ENCODE measurements at places on chromosomes 16 and 17.
A peak's percentile ranks its signal among the peaks of the same experiment; 100 is the strongest.

DNA sequence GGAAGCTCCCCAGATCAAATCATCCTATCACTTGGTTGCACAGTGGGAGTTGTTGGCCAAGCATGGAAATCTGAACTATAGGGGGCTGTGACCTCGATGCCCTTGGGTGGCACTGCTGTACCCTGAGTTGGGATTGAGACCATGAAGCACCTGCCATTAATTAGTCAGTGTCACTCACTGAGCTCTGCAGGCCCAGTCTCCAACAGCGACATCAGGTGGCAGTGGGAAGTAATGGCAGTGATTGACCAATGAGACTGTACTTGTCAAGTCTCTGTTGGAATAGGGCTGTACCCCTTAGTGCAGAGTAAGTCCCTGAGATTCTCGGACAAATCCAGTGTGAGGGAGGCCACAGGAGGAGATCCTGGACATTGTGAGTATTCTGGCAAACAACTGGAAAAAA, 118.0 kb upstream of the RPL38 start:
- no peak for DNase-seq

- DNase-seq, result no peak
Measured at GRCh38 chr17:60318326-60318725, 73.6 kb downstream of the USP32 start.

GRCh38 chr17:28726627-28727491, 826 bp upstream of the TLCD1 start:
- peak; percentile 85 for DNase-seq

DNA sequence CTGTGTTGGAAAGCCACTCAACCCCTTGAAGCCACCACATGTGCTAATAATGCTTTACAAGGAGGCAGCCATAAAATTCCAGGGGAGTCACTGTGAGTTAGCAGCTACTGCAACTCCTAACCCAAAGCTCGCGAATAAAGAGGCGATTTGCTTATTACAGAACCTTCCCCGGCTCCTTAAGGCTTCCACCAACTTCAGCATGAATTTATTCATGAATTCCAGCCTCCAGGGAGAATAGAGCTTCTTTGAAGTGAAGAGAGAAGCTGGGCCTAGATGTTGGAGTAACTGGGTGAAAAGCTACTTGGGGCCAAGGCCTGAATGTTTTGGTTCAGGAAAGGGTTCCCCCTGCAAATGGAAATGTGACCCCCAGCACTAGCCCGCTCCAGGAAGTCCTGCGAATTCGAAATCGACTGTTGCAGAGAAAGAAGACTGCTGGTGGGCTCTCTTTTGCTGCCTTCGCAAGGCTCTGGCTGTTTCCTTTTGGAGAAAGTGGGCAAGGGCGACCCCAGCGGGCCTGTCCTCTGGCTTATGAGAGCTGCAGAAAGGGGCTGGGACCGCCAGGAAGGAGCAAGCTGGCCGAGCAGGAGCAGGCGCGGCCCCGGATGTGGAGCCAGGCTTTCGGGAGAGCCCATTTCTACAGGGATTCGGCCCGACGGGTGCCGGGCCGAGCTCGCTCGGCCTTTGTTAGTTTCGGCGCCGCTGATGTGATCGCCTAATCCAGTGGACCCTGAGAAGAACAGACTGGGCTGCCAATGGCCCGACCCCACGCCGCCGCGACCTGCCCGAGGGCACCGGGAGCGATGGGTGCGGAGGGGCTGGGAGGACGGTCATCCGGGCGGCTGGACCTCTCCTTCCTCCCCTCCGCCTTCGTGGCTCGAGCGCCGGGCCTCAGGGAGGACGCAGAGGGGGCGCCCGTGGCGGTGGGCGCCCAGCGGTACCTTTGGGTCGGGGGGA, 7.6 kb downstream of the CBX8 start:
- DNase-seq, result no peak

- DNase-seq, result no peak
Measured at GRCh38 chr17:70896843-70897242, 727.5 kb downstream of the KCNJ2 start.

GRCh38 chr16:23181506-23181905, 1.0 kb upstream of the SCNN1G start:
- DNase-seq, result no peak

GRCh38 chr17:7437950-7438614, 1.2 kb upstream of the FGF11 start:
- DNase-seq, result no peak

- no peak for DNase-seq
Measured at GRCh38 chr17:2040942-2041560, 771 bp upstream of the OVCA2 start.

GRCh38 chr17:15267996-15268395, 2.9 kb upstream of the PMP22 start:
- DNase-seq, result no peak

DNA sequence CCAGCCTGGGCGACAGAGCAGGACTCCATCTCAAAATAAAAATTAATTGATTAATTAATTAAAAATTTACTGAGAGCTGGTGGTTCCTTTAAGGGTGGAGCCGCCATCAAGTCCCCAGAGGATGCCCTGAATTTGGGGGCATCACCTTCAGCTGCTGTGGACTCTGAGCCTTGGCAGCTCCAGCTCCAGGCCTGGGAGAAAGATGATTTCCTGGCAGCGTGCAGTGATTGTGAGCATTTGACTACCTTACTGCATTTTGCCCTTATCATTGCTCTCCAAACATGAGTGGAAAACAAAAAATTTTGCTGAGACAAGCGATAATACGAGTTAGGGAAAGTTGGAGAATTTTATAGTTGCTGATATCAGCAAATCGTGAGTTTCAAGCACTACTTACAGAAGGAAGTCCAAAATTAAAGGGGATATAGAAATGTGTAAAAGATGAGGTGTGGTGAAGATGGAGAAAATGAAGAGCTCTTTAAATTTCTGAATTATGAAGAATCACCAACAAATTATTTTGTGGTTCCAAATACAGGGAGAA, 2.6 kb upstream of the ITGAD start:
- DNase-seq, result no peak

DNA sequence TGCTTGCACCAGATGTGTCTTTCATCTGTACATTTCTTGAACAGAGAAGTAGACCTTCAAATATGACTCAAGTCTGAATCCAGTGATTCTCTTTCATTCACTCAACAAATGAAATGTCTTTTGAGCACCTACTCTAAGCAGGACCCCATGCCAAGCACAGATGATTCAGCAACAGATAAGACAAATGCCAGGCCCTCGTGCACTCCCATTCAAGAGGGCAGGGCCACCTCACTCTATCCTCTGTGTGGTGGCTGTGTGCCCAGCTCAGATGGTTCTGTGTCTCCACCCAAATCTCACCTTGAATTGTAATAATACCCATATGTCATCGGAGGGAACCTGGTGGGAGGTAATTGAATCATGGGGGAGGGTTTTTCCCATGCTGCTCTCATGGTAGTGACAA, 74.1 kb upstream of the NKD1 start:
- DNase-seq, result peak; percentile 22

GRCh38 chr17:44982113-44982702, 14.1 kb upstream of the C1QL1 start:
- DNase-seq, result no peak

DNA sequence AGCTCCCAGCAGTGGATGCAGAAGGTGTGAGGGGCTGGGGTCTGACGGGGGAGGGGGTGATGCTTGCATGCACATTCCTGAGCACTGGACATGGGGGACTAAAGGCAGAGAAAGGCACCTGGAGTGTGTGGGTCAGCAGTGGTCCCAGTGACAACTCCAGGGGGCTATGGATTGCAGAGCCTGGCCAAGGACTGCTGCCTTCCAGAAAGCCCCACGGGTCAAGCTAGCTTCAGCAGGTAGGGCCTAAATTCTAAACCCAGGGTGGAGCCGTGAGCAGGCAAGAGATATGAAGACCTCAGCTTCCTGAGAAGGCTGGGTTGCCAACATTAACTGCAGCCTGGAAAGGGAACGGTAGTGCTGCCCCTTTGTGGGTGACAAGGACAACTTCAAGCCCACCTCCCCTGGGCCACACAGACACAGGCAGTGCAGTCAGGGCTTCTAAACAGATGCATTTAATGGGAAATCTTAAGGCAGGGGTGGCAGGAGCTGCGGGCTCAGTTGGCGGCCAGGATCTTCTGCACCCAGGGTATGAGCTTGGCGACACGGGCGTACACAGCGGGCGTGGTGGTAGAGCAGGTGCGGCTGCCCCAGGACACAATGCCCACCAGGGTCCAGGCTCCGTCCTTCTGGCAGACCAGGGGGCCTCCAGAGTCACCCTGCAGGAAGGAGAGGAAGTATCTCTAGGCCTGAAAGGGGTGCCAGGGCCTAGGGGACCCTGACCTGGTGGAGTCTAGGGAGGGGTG, 3.1 kb downstream of the CTRB2 start:
- no peak for DNase-seq

DNA sequence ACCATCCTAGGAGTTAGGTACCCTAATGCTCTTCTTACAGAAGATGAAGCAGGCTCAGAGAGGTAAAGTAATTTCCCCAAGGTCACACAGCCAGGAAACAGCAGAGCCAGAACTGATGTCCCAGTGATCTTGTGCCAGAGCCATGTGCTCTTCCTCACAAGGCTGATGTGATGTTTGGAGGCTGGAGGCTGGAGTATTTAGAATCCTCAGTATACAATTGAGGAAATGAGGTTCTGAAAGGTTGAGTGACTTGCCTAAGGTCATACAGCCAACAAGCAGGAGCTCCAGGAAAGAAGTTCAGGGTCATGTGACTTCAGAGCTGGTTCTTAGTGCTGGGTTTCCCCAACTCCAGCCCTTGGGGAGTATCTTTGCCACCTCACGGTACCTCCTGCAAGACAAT, 18.5 kb downstream of the ITPRIPL2 start:
- no peak for DNase-seq

DNA sequence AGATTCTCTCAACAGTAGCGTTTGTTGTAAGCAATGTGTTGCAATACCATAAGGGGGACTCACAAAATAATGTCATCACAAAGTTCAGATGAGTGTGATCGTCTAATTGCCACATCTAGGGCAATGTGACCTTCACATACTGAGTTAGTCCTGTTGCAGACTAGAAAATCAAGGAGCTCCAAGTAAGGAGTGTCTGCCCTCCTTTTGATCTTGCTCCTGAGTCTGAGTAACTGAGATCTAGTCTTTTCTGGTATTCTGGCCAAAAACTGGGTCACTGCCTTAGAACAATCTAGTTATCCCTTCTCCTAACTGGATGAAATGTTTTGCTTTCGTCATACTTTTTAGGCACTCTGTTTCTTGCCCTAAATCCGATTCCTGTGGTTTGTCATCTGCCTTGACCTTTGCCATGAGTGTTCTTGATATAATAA, 712.1 kb downstream of the CDH11 start:
- DNase-seq, result no peak

DNA sequence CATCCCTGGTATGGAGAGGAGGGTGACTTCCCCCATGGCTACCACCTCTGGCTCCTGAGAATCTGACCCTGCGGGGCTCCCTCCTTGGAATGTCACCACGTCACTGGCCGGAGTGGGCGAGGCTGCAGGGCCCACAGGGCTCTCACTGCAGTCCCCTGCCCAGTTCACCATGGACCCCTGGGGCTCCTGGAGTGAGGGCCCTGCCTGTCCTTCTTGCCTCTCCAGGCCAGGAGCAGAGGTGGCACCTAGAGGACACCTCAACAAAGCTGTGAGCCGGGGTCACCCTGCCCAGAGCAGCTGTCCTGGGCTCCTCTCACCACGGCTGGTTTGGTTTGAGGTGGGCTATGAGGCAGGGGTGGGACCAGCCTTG, 67.8 kb upstream of the GNG13 start:
- no peak for DNase-seq

- DNase-seq, result no peak
Measured at GRCh38 chr16:12651765-12652512, 151.7 kb downstream of the CPPED1 start.

GRCh38 chr16:71421911-71422310, 19.9 kb downstream of the TLE7 start:
- DNase-seq, result no peak

DNA sequence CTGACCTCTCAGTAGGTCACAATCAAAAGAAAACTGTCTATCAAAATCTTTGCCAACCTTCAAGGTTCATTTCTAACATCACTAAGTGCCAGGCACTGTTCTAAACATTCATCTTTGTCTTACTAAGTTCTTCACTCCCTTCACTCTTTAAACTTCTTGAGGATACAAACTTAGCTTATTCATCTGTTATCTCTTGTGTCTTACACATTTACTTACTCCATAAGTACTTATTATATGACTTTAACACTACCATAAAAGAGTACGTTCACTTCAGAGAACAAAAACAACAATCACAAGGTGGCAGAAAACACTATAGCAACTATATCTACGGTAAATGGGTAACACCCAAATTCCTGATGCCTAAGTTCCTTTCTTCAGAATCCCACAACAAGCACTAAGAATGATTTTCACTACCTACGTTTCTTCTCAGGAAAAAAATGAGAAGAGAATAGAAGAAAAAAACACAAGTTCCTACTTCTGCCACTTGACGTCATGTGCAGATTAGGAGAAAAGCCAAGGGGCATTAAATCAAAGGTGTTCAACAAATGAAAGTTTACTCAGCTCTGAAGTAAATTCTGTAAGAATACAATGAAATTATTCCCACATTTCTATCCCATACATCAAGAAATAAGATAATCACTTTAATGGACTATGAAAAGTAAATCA, 29.2 kb downstream of the KANSL1 start:
- DNase-seq, result no peak

GRCh38 chr17:49031965-49032928, 35.1 kb downstream of the IGF2BP1 start:
- DNase-seq, result peak; percentile 15

DNA sequence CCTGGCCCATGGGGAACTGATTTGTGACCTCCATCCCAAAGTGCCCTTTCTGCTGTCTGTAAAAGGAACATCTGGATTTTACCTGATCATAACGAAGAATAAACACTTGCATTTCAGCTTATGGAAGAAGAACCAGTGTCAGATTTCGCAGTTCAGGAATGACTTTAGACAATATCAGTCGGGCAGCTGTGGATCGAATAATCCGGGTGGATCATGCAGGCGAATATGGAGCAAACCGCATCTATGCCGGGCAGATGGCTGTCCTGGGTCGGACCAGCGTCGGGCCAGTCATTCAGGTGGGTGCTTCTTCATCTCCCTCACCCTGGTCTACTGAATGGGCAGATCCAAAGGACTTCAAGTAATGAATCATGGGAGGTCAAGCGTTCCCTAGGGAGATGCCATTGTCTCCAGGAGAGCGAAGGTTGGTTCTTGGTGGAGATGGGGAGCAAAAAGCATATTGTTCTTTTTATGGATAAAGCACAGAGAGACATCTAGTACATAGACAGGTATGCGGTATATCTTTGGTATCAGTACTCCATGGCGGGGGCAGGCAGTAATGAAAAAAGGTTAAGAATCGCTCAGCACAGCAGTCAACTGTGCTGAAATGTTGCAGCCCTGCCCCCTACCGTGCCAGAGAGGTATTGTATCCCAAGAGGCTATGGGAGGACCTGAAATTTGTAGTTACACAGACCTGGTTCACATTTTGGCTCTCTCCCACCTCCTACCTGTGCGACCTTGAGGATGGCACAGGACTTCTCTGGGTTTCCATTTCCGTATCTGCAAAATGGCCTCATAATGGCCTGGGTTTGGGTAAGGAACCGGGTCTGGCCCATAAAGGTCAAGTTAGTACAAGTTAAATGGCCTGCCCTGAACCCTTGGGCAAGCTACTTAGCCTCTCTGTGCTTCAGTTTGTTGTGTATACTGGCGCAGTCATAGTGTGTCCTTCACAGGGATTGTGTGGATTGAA, 4.7 kb downstream of the COQ7 start:
- DNase-seq, result no peak

- no peak for DNase-seq
Measured at GRCh38 chr16:30557707-30557956, 542 bp downstream of the ZNF764 start.

- DNase-seq, result no peak
Measured at GRCh38 chr16:16163571-16163970, 59.7 kb downstream of the ABCC6 start.
